A549 (cell line): ENCODE measurements at places on chromosomes 16 and 17.

GRCh38 chr16:62909597-62909996, 873.4 kb upstream of the CDH8 start:
- DNase-seq: no peak

- DNase-seq: no peak
These were observed 170.2 kb downstream of the CEP112 start for GRCh38 chr17:66021757-66022156.

DNA sequence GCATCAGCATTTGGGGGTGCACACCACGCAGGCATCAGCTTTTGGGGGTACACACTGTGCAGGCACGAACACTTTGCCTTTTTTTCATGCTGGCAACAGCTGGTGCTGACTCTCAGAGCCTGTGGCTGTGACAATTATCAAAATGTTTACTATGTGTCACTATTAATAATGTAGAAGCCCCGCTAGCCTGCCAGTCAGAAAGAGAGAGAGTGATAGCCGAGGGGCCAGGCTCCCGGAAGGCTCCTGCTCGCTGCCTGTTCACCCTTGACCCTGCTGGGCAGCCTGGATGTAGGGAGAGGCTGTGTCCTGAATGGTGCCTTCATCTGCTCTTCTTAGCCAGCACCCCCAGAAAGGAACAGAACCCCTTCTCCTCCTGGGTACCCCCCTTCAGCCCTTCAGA, 61.9 kb downstream of the SDK2 start:
- DNase-seq: no peak

GRCh38 chr16:21644674-21645073, 7.7 kb downstream of the IGSF6 start:
- no peak for DNase-seq

GRCh38 chr16:53876811-53877210, 172.9 kb downstream of the FTO start:
- DNase-seq: no peak

DNA sequence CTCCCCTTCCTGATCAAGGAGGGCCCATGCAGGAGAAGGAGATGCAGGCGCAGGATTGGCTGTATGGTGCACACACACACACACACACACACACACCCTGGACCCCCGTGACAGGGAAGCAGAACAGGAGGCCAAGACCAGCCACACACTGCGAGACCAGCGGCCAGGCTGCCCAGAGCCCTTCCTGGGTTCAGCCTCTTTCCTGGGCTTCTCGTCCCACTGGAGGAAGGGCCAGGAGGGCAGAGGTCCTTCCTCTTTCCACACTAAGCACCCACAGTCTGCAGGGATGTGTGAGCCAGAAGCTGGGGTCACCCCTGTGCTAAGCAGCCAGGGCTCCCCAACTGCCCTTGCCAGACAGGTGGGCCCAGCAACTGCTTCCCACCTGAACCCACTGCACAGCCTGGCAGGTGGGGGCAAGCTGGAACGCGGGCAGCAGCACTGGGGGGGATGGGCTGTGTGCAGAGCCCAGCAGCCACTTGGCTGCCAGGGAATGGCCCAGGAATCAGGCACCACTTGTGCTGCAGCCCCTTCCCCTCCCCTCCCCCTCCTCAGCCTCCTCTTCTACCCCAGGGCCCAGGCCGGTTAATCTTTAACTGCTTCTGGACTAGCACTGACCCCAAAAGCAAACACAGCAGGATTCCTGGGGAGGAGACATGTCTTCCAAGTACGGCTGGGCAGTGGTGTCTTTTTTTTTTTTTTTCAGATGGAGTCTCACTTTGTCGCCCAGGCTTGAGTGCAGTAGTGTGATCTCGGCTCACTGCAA, 44.6 kb upstream of the SLC38A10 start:
- DNase-seq: peak; percentile 77
